ENCODE measurements at places on chromosomes 12 and 14.

DNA sequence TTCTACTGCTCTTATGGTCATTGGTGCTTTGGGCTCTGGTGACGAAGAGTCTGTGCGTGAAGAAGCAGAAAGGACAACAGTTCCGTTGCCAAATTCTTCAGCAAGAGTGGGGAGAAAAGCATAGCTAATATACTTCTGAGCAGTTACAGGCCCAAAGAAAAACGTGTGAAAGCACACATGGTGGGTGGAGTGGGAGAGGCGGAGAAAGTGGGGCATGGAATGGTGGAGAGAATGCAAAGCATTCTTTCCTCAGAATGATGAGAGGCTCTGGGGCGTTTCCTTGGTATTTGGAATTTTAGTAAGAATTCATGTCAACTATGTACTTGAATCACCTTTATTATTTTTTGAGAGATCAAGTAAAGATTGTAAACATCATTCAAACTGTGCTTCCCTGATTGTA lies 396.1 kb downstream of the NAV3 start:
- no peak for DNase-seq

- no peak for DNase-seq
Measured at GRCh38 chr14:56199982-56200577, 81.9 kb downstream of the PELI2 start.

GRCh38 chr12:64797156-64797555 lies 27.3 kb upstream of the TBC1D30 start:
- DNase-seq: no peak

DNA sequence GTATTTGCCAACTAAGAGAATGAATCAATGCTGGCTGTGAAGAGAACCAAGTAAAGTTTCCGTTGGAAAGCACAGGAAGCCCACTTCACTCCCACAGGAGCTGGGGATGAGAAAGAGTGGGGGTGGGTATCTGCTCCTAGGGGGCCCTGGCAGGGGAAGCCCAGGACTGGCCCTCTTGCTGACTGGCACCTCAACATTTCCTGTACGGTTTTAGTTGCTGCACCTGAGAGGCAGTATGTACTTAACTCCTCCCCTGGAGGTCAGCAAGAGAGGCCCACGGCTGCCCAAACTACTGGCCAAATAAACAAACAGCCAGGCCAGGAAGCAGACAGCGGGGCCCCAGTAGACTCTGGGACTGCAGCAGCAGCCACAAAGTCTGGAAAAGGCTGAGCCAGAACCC lies 33.8 kb upstream of the VWF start:
- DNase-seq: no peak

GRCh38 chr12:69055280-69055679 lies 122.3 kb upstream of the CPM start:
- no peak for DNase-seq

DNA sequence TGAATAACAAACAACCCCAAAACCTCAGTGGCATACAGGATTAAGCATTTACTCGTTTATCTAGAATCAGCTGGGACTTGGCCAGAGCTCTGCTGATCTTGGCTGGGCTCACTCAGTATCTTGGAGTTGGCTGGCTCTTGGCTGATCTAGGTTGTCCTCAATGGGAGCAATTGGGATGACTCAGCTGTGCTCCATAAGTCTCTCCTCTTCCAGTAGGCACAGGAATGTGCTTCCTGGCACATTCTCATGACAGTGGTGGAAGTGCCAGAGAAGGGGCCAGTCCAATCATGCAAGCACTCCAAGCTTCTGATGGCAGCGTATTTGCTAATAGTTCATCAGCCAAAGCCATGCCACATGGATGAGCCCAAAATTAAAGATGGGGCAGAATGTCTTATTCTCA lies 41.7 kb upstream of the ANO4 start:
- no peak for DNase-seq

Measured in activated naive CD8-positive, alpha-beta T cell treated with anti-CD3 and anti-CD28 coated beads for 36 hours (primary cell).